Activated T-cell treated with anti-CD3 and anti-CD28 coated beads, Interleukin-2, amount 50 U/mL, for 48 hours (primary cell): ENCODE measurements at places on chromosomes 5 and 9.
A peak's percentile ranks its signal among the peaks of the same experiment; 100 is the strongest.

- no peak for DNase-seq
These were observed 3.1 kb downstream of the RANBP3L start for GRCh38 chr5:36298552-36298951.

DNA sequence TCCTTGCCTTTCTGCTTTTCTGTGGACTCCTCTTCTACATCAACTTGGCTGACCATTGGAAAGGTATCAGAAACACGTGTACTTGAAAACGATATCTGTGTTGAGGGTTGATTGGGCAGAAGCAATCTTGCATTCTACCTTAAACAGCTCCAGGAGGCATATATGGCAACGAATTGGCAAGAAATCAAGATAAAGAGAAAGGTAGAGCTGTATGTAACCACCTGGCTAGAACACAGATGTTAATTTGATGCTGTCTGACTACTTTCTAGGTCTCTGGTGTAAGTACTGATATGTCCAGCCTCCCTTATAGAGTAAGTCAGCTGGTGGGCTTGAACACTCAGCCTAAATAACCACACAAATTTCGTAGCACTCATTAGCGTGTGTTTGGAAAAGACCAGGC is 1.3 kb downstream of the MAN1B1 start:
- DNase-seq = no peak

DNA sequence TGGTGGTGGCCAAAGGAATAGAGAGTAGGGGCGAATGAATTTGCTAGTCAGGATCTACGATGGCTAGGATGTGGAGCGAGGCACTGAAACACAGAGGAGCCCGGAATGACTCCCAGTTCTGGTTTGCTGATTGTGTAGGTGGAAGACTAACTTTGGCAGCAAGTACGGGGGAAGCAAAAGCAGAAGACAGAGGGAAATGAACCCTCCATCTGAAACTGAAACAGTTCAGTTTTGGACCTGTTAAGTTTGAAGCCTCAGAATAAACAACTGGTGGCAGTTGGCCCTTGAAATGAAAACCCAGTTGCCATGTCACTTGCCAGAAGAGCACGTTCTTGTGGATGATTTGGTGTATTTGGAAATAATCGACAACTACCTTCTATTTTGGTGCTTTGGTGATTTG is 15.4 kb upstream of the SMIM15 start:
- DNase-seq = no peak

DNA sequence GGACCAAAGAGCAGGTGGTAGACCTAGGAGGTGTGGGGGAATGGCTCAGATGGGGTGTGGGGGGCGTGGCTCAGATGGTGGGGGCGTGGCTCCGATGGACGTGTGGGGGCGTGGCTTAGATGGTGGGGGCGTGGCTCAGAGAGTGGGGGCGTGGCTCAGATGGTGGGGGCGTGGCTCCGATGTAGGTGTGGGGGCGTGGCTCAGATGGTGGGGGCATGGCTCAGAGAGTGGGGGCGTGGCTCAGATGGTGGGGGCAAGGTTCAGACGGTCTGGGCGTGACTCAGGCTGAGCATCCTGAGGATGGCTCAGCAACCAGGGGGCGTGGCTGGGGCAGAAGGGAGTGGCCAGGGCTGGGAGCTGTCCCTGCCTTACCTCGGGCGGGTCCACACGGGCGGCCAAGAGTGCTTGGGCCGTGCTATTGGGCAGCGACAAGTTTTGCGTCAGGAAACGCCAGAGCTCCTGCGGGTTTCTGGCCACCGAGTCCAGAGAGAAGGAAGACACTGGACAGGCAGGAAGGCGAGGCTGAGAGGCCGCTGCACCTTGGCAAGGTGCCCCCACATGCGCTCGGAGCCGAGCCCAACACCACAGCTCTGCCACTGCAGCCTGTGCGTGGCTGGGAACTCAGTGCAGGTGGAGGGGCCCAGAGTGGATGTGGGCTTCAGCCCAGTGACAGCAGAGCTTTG is 5.9 kb downstream of the ABCA2 start:
- peak; percentile 88 for DNase-seq

- no peak for DNase-seq
These were observed 1755.4 kb upstream of the ACO1 start for GRCh38 chr9:30628915-30629567.

- no peak for DNase-seq
These were observed 37.2 kb upstream of the CEP72 start for GRCh38 chr5:574906-575305.

GRCh38 chr9:136403538-136403914 is 3.6 kb upstream of the SNAPC4 start:
- peak; percentile 82 for DNase-seq

DNA sequence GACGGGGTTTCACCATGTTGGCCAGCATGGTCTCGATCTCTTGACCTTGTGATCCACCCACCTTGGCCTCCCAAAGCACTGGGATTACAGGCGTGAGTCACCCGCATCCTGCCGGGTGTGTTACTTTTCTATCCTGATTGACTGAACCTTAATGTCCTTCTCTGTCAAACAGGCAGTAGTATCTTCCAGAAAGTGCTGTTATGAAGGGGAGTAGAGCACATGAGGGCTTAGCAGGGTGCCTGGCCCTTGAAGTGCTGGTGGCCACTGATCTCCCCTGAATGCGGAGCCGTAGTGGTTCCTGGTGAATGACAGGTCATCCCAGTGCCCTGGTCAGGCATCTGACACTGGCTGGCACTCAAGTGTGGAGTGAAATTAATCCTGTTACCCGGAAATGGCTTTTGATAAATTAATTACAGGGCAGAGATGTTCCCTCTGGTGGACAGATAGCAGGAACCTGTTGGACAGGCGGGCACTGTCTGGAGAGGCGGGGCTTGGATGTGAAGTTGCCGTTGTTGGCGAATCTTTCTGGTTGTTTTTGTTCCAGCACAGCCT is 28.4 kb downstream of the PRRC2B start:
- no peak for DNase-seq

- no peak for DNase-seq
These were observed 97.0 kb upstream of the TARS1 start for GRCh38 chr5:33343676-33344327.

DNA sequence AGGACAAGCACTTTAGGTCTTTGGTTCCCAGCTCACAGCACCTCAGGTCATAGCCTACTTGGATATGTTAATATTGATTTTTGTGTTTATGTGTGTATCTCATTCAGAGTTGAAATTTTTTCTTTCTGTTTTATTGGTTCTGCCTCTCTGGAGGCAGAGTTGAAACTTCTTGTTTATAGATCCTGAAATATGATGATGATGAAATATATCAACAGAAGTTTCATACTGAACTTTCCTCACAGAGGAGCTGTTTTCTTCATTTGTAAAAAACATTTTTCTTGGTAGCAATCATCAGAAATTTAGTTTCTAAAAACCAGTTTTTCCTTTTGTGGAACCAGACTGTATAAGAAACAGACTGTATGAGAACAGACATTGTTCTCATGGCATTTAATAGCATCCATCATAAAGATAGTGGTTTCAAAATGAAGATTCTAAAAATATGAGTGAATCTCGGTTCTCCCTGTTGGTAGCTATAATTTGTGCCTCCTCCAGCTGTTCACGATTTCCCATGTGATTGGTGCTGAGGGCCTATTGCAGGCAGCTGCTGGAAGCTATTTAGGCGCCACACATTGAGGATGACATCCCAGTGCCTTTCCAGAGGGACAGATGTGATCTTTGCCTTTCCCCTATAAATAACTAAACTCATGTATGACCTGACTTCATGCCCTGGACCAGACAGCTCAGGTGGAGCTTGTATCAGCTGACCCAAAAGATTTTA is 39.5 kb upstream of the CFAP157 start:
- no peak for DNase-seq

- DNase-seq = no peak
These were observed 67.6 kb downstream of the TLE4 start for GRCh38 chr9:79639354-79639753.

DNA sequence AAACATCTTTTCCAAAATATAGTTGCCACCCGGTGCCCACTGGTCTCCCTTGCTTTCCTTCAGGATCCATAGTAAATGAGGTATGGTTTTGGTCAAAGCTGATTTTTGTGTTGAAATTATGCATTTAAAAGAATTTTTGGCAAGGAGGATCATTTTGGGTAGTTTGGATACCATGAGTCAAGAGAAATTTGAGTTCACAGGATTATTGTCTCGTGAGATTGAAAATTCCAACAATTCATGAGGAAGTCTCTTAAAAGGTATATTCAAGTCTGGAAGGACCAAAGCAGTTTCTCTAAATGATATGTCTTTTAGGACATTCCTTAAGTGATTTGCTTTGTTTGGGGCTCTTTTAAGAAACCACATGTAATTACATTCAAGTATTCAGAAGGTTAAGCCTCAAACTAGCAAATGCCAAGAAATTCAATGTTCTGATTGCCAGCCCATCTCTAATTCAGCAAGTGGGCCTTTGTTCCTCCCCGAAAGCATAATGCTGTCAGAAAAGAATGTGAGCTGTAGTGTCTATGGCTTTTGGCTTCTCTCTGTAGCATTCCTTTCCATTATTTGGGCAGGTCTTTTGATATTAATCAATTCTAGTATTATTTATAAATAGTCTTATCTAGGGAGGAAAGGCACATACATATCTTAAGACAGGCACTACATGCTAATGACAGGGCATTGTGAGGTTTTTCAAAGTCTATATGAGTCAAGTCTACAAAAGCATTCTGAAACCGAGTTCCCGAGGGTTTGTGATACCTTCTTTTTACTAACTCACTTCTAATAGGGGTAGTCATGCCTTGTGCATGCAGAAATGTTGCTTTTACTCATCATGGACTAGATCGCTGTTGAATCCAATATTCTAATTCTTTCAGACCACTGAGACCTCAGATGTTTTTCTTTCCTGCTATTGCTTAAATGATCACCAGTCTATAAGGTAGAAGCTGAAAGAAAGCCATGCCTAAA is 453.9 kb downstream of the ENC1 start:
- DNase-seq = no peak

- no peak for DNase-seq
These were observed 91.3 kb upstream of the GPBP1 start for GRCh38 chr5:57082441-57083067.

DNA sequence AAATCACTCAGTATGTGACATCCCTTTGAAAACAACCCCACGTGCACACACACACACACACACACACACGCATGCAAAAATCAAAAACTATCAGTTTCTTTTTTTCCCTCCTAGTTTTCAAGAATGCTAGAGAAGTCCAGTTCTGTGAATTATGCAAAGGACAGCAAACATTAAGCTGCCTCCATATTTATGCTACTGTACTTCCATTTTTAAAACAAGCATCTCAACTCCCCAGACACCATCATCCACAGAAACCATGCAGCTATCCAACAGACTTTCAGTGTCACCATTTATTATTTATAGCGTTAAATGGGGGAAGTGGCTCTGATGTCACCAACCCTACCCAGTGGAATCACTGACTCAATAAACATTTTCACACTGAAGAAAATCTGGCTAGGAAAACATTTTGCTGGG is 1.6 kb downstream of the FBXW11 start:
- DNase-seq = no peak

- no peak for DNase-seq
These were observed 144.4 kb upstream of the TAS2R1 start for GRCh38 chr5:9774472-9775079.

GRCh38 chr5:180558232-180558631 is 33.1 kb downstream of the SCGB3A1 start:
- no peak for DNase-seq

DNA sequence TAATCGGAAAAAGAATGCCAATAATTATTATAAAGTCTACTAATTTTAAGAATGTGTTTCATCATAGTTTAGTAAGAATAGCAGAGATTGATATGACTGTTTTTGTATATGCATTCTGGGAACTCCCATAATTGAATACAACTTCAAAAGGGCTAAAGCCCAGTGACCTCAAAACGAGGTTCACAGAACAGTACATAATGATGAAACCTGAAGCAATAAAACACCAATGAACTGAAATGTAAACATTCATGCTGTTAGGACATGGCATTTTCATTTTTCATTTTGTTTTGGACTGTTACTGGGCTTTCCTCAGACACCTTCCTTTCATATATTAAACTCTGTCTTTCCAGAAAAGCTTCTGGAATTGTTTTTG is 684 bp upstream of the JMY start:
- DNase-seq = no peak

DNA sequence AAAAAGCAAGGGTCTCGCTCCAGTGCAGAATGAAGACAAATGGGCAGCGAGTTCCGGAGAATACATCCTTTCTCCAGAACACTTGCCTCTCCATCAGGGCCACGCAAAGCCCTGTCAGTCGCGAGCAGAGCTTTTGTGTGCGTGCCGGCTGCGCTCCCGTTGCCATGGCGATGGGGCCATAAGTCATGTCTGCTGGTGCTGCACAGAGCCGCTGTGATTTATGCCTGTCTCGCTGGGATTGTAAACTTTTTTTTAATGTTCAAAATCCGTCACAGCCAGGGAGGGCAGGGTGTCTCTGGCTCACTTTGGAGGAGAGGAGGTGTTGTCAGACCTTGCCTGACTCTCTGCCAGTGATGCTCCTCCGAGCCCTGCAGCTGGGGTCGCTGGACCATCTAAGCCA is 272.7 kb downstream of the TRIM32 start:
- DNase-seq = no peak

GRCh38 chr5:164235300-164235891 is 730.0 kb downstream of the MAT2B start:
- DNase-seq = no peak

DNA sequence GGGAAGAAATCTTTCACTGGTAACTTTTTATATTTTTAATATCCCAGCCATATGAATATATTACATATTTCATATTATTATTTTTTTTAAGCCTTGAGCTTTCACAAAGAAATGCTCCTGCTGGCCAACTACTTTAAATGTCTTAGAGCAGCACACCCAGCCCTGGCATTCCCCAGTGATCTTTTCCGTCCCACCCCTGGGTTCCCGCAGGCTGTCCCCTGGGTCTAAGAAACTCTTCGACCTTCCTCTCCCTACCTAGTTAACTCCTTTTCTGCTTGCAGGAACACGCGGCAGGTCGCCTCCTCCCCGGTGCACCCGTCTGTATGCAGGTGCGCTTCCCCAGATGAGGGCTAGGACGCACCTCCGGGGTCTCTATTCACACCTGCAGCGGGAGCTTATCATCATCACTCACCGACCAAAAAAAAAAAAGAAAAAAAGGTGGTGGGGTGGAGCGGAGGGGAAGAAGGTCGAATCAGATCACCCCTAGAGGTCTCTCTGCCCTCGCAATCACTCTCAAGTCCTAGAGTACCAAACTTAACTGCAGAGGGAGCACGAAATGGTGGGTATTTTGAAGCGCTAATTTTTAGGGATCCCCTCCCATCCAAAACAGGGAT is 696 bp downstream of the ZFP62 start:
- DNase-seq = no peak

DNA sequence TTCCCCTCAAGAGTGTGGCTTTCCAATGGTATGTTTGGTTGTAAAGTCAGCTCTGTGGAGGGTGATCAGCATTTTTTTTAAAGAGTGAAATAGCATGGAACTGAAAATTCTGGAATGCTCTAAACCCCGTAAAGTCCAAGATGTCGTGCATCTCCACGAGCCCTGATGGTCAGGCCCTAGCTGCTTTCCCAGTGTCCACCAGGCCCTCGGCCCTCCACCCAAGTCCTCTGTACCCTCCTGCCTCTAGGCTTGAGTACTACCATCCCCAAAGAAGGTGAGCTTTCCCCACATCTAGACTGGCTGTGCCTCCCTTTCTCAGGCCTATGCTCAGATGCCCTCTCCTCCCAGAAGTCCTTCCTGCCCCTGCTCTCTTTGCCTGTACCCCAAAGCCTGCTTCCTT is 280.3 kb downstream of the GADD45G start:
- no peak for DNase-seq
